ENCODE measurements at places on chromosomes 1 and 21.

- no peak for DNase-seq
Measured at GRCh38 chr1:116390195-116390594, 17.2 kb downstream of the ATP1A1 start.

DNA sequence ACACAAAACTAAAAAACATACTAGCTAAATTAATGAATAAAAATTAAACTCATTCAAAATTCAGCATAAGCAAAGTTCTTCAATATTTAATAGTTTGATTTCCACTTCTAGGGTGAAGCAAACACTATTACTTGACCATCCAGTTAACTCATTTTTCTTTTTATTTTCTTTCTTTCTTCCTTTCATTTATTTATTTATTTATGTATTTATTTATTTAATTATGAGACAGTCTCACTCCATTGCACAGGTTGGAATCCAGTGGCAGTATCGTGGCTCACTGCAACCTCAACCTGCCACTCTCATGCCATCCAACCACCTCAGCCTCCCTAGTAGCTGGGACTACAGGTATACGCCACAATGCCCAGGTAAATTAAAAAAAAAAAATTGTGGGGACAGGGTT lies 2069.5 kb downstream of the NCAM2 start:
- no peak for DNase-seq

- DNase-seq = no peak
Measured at GRCh38 chr1:204142032-204142974, 9.5 kb downstream of the ETNK2 start.

DNA sequence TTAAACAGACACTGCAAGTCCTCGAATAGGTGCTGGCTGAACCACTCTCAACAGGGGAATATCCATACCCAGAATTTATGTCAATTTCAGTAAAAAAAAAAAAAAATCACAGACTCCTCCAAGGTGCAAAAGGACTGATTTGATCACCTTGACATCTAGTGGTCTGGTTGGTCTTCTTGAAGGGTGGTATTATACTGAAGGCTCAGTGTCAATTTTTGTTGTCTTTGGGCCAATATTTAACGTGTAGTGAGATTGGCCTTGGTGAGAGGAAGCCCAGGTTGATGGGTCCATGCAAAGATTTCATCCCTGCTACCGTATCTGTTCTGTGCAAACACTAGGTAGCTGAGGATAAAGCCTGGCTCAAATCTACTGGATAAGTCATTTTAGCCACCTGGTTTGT lies 4.0 kb upstream of the GBP5 start:
- DNase-seq = no peak

DNA sequence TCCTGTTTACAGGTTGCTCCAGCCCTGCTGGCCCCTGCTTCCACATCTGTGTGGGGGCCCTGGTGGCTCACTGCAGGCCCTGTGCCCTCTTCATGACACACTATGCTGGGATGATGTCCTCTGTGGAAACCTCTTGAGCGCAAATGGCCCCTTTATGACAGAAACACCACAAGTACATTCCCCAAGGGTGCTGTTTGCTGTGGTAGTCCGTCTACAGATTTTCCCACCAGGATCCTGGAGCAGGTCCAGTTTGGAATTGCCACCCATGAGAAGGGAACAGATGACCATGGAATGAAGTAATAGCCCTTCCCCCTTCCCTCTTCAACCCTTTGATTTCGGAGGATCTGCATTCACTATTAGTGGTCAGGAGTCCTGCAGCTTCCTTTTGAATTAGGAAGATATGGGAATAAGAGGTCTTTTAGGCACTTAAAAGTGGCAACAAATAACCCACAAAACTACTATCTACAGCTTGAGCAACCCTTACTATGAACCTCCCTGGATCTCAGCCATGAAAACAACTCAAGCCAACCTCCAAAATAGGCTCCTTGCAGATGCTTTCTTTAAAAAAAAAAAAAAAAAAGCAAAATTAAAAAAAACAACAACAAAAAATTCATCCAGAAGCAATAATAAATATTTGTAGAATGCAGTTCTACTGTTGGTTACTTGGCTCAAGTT lies 121.9 kb upstream of the TSPAN2 start:
- DNase-seq = no peak

GRCh38 chr1:107184888-107185287 lies 44.0 kb downstream of the NTNG1 start:
- DNase-seq = no peak

DNA sequence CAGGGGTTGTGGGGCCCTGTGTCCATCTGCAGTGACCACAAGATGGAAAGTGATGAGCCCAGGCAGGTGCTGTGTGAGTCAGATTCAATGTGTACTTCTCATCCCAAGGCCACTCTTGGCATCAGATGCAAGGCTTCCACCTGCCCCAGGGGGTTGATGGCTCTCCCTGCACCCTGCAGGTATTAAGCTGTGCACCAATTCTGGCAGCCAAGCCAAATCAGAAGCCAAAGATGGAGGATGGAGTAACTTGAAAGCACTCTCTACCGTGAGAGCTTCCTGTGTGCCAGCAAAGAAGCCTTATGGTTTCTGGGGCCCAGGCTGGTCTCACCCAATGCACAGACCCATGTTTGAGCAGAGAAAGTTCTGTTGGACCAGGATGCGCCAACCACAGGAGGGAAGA lies 44.3 kb upstream of the TENT5C start:
- DNase-seq = no peak

GRCh38 chr1:8889925-8890785 lies 11.7 kb upstream of the ENO1 start:
- peak; percentile 77 for DNase-seq
